Smooth muscle cell of trachea (primary cell): ENCODE measurements at places on chromosomes 3 and 15. TPM values are rescaled to one million over a fixed set of nuclear protein-coding genes. Genes with fewer than 3 reads are reported as not detected.

Gene CCRL2
- 0.29 and 0.83 TPM in 2 replicates for total RNA-seq

Gene CLDN1
- total RNA-seq, result 0.15 and 0.50 TPM in 2 replicates

Gene MAP6D1
- total RNA-seq, result 1.9 and 2.3 TPM in 2 replicates

Gene FOXB1
- total RNA-seq, result not detected in 2 replicates

Gene FBXW12
- total RNA-seq, result 0.15 TPM in 1 of 2 replicates, not detected in the other
